ENCODE measurements at places on chromosomes 2 and 18. TPM values are rescaled to one million over a fixed set of nuclear protein-coding genes. Genes with fewer than 3 reads are reported as not detected.

DNA sequence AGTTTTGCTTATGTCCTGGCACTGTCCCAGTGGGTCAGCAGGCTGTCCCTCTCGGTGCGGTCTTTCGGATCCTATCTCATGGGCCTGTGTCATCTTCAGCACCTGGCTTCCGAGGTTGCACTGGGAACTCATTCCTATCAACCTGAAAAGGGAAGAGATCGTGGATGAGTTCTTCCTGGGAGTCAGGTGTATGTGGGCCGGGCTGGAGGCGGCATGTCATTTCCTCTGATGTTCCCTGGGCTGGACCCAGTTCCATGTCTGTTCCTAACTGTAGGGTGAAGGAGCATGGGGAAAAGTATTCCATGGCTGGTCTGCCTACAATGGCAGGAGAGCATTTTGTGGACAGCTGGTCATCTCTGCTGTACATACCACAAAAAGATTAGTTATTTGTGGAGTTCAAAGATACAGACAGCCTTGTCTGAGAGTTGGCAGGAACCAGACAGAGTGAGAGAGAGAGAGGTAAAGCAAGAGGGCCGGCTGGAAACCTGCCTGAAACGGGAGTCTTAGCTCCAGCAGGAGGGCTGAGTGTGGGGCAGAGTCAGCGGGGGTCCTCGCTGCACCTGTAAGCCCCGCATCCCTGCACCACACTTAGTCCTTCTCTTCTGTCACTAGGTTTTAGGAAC, 25.2 kb downstream of the FAM228A start:
- H3K27me3 ChIP-seq, result no peaks in the 10 kb centered on the region
- H3K36me3 ChIP-seq, result peaks cover 3% of the 10 kb centered on the region
- H3K4me1 ChIP-seq, result no peaks in the 10 kb centered on the region
- DNase-seq, result no peak
- H3K27ac ChIP-seq, result no peak overlapping the region
- no peak overlapping the region for H3K4me3 ChIP-seq

DNA sequence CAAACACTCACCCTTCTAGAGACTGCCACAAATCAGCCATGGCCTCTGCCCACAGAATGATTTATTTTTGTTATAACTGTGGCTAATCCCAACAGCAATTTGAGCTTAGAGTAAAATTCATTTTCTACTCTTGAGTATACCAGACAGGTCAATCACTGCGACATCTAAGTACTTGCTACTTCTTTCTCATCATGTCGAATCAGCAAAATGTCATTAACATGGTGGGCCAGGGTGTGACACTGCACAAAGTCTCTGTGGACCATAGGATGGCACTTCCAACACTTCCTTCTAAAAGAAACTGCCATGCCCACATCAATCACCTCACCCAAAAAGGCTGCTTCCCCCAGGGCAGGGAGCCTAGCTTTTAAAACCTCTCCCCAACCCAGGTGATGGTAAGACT, 64.4 kb downstream of the KCNG3 start:
- H3K27ac ChIP-seq, result no peak overlapping the region

GRCh38 chr2:131022731-131023130, 70.5 kb downstream of the FAM168B start:
- no peaks in the 10 kb centered on the region for H3K4me1 ChIP-seq
- no peaks in the 10 kb centered on the region for H3K27me3 ChIP-seq
- no peak overlapping the region for H3K4me3 ChIP-seq
- DNase-seq, result no peak
- H3K27ac ChIP-seq, result no peak overlapping the region
- no peaks in the 10 kb centered on the region for H3K36me3 ChIP-seq

Gene ZBTB7C
- total RNA-seq, result not detected

Gene TRIP12
- total RNA-seq, result 269 TPM

DNA sequence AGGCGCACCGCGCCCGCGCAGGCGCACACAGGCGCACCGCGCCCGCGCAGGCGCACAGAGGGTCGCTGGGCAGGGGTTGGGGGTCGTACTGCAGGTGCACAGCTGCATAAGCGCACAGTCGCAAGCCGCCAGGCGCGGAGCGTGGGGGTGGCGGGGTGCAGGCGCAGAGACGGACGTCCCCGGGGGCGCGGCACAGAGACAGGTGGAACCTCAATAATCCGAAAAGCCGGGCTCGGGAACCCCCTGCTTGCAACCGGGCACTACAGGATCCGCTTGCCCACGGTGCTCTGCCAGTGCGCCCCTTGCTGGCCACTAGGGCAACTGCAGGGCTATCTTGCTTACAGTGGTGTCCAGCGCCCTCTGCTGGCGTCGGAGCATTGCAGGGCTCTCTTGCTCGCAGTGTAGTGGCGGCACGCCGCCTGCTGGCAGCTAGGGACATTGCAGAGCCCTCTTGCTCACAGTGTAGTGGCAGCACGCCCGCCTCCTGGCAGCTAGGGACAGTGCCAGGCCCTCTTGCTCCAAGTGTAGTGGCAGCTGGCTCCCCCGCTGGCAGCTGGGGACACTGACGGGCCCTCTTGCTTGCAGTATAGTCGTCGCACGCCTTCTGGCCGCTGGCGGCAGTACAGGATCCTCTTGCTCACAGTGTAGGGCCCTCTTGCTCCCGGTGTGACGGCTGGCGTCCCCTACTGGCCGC, 34.9 kb downstream of the FAM110C start:
- H3K4me1 ChIP-seq, result no peaks in the 10 kb centered on the region
- no peak overlapping the region for H3K27ac ChIP-seq
- H3K27me3 ChIP-seq, result peaks cover 3% of the 10 kb centered on the region

DNA sequence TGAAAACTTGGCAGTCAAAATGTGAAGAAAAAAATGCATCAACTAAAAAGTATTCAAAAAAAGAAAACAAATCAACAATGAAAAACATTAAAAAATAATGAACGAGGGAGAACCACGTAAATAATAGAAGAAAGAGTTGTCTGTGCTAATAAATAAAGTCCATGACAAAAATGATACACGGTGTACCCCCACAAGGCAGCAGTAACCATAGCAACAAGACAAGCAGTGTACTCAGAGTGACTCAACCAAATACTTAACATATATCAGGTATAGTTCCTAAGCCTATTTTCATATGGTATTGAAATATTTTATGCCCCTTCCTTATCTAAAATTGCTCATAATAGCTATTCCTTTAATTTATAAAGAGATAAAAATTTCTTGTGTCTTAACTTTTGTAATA, 162.3 kb upstream of the TMEM200C start:
- DNase-seq, result no peak
- no peak overlapping the region for H3K4me3 ChIP-seq
- no peaks in the 10 kb centered on the region for H3K36me3 ChIP-seq
- H3K4me1 ChIP-seq, result no peaks in the 10 kb centered on the region
- no peaks in the 10 kb centered on the region for H3K27me3 ChIP-seq
- H3K27ac ChIP-seq, result no peak overlapping the region

GRCh38 chr18:8942021-8942908, 160.2 kb upstream of the NDUFV2 start:
- no peaks in the 10 kb centered on the region for H3K4me1 ChIP-seq
- no peak overlapping the region for H3K27ac ChIP-seq
- DNase-seq, result no peak
- no peaks in the 10 kb centered on the region for H3K27me3 ChIP-seq

- no peak overlapping the region for H3K27ac ChIP-seq
- H3K4me1 ChIP-seq, result no peaks in the 10 kb centered on the region
- DNase-seq, result no peak
- H3K27me3 ChIP-seq, result no peaks in the 10 kb centered on the region
- no peaks in the 10 kb centered on the region for H3K36me3 ChIP-seq
- no peak overlapping the region for H3K4me3 ChIP-seq
Measured at GRCh38 chr2:214393796-214394195, 17.1 kb upstream of the VWC2L start.

GRCh38 chr2:73982140-73982617, 2.5 kb upstream of the TET3 start:
- no peak for DNase-seq
- no peak overlapping the region for H3K4me3 ChIP-seq
- no peaks in the 10 kb centered on the region for H3K36me3 ChIP-seq
- H3K27ac ChIP-seq, result no peak overlapping the region
- peaks cover 71% of the 10 kb centered on the region for H3K4me1 ChIP-seq

DNA sequence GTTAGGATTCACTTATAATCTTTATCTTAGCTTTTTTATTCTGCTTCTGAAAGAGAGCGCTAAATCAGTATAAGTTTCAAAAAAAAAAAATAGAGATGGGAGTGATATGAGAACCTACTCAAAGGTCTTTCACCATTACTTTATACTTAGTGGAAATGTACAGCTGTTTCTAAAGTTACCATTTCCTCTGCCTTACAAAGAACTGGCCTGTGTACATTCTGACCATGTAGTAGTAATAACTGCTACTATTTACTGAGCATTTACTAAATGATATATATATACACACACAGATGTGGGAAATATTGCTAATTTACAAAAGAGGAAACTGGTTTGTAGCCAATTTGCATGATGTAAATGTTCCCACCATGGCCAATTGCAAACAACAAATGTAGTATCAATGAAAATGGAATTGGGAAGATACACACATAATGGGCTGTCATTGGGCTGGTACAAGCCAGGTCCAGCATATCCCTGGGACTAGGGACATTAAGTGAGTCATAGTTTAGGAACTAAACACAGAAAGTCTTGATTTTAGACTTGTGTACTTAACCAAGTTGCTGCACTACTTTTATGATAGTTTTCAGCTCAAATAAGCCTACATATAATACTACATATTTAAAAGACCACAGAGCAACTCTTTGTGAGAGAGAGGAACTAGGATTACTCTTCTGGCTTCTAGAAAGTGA, 67.1 kb downstream of the DYNC1I2 start:
- no peak overlapping the region for H3K4me3 ChIP-seq
- no peak for DNase-seq
- no peaks in the 10 kb centered on the region for H3K36me3 ChIP-seq
- H3K27ac ChIP-seq, result no peak overlapping the region
- no peaks in the 10 kb centered on the region for H3K27me3 ChIP-seq

DNA sequence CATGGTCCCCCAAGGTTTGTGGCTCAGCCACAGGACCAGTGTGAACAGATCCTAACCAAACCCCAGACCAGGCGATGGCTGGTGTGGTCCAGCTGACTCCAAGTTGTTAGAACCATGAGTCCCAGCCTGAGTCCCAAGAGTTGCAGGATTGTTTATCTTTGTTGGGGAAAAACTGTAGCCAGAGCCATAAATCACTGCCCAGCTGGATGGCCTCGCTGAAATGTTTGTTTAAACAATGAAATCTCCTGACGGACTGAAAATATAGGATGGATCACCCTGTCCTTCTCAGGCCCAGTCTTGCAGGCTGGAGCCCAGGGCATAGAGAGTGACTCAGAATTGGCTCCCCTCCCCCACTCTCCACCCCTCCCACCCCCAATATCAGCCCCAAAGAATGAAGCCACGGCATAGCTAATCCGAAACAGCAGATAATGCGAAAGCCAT, 36.4 kb downstream of the PKDCC start:
- DNase-seq, result no peak
- H3K36me3 ChIP-seq, result no peaks in the 10 kb centered on the region
- H3K4me3 ChIP-seq, result no peak overlapping the region
- no peaks in the 10 kb centered on the region for H3K27me3 ChIP-seq
- no peaks in the 10 kb centered on the region for H3K4me1 ChIP-seq

Gene SP5
- not detected for total RNA-seq

- no peak for DNase-seq
- no peaks in the 10 kb centered on the region for H3K4me1 ChIP-seq
- no peak overlapping the region for H3K4me3 ChIP-seq
- no peak overlapping the region for H3K27ac ChIP-seq
- peaks cover 12% of the 10 kb centered on the region for H3K36me3 ChIP-seq
Measured at GRCh38 chr2:15472133-15472532, 89.0 kb downstream of the NBAS start.

GRCh38 chr2:212723226-212723625, 184.6 kb upstream of the ERBB4 start:
- H3K4me3 ChIP-seq, result no peak overlapping the region
- H3K4me1 ChIP-seq, result no peaks in the 10 kb centered on the region
- DNase-seq, result no peak
- no peaks in the 10 kb centered on the region for H3K36me3 ChIP-seq
- H3K27ac ChIP-seq, result no peak overlapping the region
- H3K27me3 ChIP-seq, result no peaks in the 10 kb centered on the region

- H3K27me3 ChIP-seq, result peaks cover 17% of the 10 kb centered on the region
- no peaks in the 10 kb centered on the region for H3K36me3 ChIP-seq
- no peak for DNase-seq
Measured at GRCh38 chr2:127663566-127664064, 11.7 kb downstream of the LIMS2 start.

Gene SLC5A7
- not detected for total RNA-seq

DNA sequence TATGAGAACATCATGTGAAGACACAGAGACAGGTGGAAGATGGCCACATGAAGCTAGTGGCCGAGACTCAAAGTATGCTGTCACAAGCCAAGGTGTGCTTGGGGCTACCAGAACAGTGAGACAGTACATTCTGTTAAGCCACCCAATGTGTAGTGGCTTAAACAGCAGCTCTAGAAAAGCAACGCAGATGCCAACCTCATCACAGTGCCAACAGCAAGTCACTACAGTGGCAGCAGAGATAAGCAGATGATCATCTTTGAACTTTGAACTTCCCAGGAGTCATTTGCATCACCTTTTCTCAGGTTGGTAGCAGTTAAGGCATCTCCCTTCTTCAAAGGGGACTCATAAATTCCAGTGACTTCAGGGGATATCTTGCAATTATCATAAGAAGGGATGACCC, 394.4 kb downstream of the LRP1B start:
- H3K36me3 ChIP-seq, result no peaks in the 10 kb centered on the region
- no peaks in the 10 kb centered on the region for H3K4me1 ChIP-seq
- no peaks in the 10 kb centered on the region for H3K27me3 ChIP-seq
- H3K4me3 ChIP-seq, result no peak overlapping the region
- no peak for DNase-seq
- no peak overlapping the region for H3K27ac ChIP-seq

Gene C2orf80
- not detected for total RNA-seq

DNA sequence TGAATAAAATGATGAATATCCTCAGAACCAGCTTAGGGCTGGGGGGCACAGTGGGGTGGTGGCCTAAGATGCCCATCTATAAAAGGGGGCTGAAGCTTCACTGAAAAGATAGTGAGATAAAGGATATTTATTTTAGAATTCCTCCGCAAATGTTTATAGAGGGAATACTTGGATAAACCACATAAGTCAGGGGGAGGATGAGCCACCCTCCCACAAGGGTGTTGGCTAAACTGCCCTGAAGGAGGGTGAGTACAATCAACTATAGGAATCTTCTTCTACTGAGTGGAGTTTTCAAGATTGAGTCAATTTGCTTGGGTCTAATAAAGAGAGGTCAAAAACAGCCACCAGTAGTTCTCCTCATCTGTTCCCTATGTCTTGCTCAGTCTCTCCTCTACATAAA, 114.5 kb upstream of the TANK start:
- no peak for DNase-seq
- H3K27ac ChIP-seq, result no peak overlapping the region
- no peak overlapping the region for H3K4me3 ChIP-seq
- H3K27me3 ChIP-seq, result no peaks in the 10 kb centered on the region
- no peaks in the 10 kb centered on the region for H3K36me3 ChIP-seq

DNA sequence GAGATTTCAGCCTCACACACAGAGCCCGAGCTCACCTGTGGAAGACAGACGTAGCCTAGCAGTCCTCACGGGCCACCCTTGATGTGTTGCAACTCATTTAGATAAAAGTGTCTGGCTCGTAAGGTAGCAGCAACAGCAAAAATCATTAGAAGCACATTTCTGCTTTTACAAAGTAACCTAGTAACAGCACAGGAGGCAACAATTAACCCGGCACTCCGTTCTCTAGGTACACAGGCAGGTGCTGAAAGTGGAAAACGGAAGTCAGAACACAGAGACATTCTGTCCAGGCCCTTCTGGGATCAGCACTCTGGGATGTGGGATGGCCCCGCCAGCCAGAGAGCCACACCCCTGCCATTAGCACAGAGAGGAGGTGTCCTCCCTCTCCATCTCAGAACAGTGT, 99.3 kb downstream of the KLHL29 start:
- no peaks in the 10 kb centered on the region for H3K36me3 ChIP-seq
- H3K27me3 ChIP-seq, result no peaks in the 10 kb centered on the region
- no peak overlapping the region for H3K27ac ChIP-seq
- no peak overlapping the region for H3K4me3 ChIP-seq
- DNase-seq, result no peak
- no peaks in the 10 kb centered on the region for H3K4me1 ChIP-seq
